ENCODE measurements at places on chromosomes 16 and 17.

GRCh38 chr17:33038740-33039139 is 47.1 kb downstream of the SPACA3 start:
- DNase-seq, result peak; percentile 24

GRCh38 chr16:88911136-88911945 is 44.9 kb upstream of the PABPN1L start:
- no peak for DNase-seq

DNA sequence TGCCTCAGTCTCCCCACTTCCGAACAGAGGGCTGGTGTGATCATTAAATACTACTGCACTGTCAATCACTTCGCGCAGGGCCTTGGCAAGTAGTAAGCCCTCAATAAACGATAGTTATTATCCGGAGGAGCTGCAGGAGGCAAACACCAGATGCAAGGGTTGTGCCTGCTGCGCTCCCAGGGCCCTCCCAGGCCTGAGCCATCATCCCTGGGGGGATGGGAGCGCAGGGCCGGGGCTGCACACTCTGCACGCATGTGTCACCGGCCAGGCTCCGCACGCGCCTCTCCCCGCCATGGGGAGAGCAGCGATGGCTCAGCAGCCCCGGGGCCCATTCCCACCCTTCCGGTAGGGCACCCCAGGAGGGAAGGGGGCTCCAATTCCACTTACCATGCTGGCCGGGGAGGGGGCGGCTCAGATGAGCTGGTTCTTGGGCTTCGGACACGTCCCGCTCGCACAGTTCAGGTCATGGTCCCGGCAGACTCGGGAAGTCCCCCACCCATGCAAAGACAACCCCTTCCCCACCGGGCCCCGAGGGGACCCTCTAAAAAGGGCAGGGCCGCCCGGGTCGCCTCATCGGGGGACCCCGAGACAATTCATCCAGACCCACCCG is 681 bp downstream of the XPO6 start:
- peak; percentile 71 for DNase-seq

- DNase-seq, result peak; percentile 25
Measured at GRCh38 chr17:50613007-50613992, 21.4 kb upstream of the ABCC3 start.

- DNase-seq, result no peak
Measured at GRCh38 chr16:19835196-19835595, 49.5 kb downstream of the GPRC5B start.
